ENCODE measurements at places on chromosomes 3 and 15.

DNA sequence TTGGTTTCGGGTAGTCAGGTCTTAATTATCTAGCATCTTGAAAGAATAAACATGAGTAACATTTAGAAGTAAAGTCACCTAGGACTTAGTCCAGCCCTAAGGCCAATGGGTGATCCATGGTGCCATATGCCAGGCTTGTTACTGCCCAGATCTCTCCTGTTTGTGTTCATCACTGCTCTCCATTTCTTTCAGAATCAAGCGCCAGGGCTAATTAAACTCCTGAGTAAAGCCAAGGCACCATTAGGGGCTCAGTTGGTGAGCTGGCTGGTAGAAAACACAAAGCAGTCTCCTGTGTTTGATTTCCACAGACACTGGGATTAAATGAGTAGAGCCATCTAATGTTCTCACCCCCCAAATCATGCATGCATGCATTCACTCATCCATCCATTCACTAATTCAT is 11.3 kb downstream of the CYP19A1 start:
- no peak for DNase-seq

DNA sequence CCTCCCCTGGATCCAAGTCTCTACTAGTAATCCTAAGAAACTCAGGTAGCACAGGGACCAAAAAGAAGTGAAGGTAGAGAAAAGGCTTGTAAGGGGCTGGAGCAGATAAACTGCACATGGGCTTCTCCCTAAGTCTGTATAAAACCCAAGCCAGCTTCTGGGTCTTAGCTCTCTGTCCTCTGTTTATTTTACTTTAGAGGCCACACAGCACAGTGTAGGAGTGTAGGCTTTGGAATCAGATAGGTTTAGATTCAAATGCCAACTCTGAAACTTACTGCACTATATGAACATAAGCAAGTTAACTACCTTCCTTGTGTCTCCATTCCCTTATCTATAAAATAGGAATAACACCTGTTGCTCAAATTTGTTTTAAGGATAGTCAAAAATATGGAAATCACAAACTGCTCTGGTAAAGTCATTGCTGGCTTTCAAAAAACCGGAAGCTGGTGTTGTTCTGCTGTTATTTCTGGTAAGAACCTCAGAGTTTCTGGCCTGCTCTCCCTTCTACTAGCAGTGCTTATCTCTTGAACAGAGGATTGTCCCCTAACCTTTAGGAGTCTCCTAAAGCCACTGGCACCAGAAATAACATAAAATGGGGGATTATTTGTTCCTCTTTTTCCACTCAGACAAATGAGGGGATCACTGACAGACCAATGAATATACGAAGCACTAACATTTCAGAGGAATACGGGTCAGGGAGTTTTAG is 33.8 kb downstream of the PIK3R4 start:
- DNase-seq, result no peak

DNA sequence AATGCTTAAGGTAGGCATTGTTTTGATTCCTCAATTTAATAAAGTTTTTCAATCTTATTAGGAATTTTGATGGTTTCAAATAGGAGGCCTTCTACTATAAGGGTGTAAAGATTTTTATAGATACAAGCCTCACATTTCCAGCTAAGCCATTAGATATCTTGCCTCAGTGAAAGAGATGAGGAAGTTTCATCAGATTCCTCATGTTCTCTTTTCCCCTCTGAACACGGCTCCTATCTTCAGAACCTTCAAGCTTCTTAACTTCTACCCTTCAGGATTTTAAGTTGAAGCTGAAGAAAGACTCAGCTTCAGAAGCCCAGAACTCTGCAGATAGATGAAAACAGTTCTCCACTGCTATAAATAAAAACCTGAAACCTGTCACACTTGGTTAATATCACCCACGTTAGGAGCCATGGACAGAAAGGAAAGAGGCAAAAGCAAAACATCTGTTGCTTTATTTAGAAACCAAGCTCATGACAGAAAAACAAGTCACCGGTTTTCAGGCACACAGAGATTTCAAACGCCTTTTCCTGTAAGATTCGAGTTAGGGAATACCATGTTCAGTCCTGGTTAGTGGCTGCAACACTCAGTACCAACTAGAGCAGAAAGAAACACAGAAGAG is 82.2 kb upstream of the GOLGA8B start:
- DNase-seq, result no peak

- DNase-seq, result no peak
Observed at GRCh38 chr3:39358333-39358732, 24.8 kb upstream of the SLC25A38 start.

- no peak for DNase-seq
Observed at GRCh38 chr3:62529230-62529629, 155.9 kb upstream of the FEZF2 start.

DNA sequence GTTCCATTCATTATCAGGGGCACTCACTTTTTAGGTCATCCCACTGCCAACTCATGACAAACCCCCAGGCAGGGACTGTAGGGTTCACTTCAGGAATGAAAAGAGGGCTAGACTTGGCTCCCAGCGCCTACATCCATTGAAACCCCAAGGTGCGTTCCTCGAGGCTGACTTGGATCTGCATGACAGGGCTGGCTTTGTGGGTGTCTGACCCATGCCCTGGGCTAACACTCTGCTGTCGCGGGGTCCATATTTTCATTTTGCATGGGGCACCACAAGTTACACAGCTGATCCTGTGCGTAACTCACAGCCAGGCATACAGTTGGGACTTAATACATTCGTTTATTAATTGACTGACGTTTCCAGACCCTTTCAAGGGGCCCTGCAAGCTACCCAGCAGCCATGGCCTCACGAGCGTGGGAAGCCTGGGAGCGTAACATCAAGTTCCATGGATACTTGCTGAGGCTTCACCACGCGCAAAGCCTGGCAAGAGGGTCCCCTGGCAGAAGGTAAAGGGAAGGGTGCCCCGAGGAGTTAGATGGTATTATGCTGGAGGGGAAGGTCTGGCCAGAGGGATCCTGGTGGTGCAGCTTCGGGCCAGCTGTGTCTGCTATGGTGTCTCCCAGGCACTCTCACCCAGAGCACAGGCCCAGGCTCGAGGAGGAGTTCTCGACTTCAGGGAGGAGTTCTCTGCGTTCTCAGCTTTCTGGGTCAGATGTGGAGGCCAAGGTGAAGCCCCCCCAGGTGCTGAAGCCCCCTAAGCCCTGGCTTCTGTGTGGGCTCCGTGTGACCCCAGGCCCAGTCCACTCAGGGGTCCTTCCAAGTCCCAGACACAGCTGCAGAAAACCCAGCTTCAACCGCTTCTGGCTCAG is 85.4 kb downstream of the ADAMTS17 start:
- DNase-seq, result no peak

GRCh38 chr15:52584414-52584813 is 15.6 kb upstream of the ARPP19 start:
- no peak for DNase-seq

- no peak for DNase-seq
Observed at GRCh38 chr3:173553635-173554280, 156.2 kb downstream of the NLGN1 start.

DNA sequence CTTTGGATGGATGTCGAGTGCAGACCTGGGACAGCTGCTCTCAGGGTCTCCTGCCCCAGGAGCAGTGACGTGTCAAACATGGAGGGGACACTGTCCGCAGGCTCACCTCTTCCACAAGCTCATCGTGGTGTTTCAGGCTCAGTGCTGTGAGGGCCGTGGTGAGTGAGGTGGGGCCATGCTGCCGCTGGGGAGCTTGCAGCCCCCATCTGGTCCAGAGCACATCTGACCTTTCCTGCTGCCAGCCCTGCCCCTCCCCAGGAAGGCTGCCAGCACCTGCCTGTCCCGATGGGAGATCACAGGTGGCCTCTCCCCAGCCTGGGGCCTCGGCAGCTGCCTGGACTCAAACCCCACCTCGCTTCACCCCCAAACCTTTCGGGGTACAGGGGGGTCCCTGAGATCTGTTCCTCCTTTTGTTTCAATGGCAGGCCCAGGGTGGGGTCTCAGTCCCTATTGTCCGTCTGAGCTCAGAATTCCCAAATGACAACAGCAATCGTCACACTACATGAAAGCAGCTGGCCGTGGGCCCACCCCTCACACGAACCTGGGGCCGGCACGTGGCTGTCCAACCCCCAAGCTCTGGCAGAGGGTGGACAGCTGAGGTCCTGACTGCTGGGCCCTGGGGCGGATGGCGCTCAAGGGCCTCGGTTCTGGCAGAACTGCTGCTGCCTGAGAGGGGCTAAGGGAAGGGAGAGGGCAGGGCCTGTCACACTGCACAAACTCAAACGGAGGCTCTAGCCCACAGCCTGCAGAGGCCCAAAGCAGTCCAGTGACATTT is 65.0 kb upstream of the RPL32 start:
- DNase-seq, result no peak

- no peak for DNase-seq
Observed at GRCh38 chr15:50697109-50697797, 10.7 kb upstream of the TRPM7 start.

GRCh38 chr3:125612668-125613067 is 17.4 kb upstream of the OSBPL11 start:
- DNase-seq, result no peak

DNA sequence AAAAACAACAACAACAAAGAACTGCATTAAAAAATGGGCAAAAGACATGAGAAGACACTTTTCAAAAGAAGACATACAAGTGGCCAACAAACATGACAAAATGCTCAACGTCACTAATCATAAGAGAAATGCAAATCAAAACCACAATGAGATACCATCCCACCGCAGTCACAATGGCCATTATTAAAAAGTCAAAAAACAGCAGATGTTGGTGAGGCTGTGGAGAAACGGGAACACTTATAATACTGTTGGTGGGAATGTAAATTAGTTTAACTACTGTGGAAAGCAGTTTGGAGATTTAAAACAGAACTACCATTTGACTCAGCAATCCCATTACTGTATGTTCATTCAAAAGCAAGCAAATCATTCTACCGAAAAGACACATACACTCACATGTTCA is 15.1 kb downstream of the EIF1B start:
- DNase-seq, result no peak
